ENCODE measurements at places on chromosomes 1 and 21.
A peak's percentile ranks its signal among the peaks of the same experiment; 100 is the strongest.

DNA sequence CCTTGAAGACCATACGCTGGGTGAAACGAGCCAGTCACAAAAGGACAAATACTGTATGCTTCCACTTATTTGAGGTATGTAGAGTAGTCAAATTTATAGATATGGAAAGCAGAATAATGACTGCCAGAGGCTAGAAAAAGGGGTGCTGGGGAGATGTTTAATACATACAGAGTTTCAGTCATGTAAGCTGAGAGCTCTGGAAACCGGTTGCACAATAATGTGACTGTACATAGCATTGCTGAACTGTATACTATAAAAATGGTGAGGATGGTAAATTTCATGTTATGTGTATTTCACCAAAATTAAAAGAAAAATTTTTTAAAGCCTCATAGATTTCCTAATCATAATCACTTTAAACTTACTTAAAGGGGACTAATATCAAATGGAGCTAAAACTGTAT, 110.8 kb downstream of the ZZZ3 start:
- DNase-seq = no peak

DNA sequence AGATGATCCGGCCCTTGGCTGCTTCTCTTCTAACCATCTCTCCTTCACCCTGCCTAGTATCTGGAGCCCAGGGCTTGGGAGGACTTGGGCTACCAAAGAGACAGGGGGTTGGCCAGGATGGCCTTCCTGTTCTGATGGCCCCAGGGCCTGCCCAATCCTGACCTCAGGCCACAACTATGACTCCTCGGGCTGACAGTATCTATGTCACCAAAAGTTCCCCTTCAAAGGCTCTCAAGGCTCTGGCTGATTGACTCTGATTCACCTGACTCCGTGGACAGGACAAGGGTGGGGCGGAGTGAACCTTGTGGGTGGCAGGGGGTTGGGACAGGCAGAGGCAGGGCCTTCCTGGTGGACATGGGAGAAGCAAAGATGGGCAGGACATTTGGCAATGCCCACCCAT, 12.7 kb downstream of the MEF2D start:
- no peak for DNase-seq

DNA sequence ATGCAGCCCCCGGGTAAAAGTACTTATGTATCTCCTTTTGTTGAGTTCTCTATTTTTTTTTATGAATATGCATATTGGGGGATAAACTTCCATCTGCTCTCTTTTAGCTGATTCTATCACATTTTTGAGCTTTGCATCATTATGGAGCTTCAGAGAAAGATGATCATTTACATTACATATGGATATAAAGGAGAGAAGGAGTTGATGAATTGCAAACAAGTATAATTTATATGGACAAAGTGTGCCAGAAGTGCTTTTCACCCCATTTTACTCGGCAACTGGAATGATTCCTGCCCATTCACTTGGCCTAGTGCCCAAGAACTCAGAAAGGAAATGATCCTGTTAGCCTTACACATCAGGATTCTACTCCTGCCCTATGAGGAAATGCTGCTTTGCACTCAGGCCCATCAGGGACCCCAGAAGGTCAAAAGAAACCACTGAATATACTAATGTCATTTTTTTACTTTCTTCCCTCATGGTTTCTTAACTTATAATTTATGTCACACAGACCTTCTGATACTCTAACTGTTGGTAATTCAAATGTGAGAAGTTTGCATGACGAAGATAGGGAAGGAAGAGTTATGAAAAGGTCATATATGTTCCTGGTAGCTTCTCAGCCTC, 65.6 kb downstream of the SAMSN1 start:
- DNase-seq = peak; percentile 49

DNA sequence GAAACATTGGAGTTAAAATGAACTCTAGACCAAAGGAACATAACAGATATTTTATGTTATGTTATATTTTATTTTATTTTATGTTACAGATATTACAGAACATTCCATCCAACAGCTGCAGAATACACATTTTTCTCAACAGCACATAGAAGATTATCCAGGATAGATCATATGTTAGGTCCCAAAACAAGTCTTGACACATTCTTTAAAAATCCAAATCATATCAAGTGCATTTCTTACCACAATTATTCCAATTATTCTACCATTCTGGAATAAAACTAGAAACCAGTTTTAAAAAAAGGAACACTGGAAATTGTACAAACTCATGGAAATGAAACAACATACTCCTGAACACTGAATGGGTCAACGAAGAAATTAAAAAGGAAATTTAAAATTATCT, 30.9 kb upstream of the PIGK start:
- DNase-seq = no peak

DNA sequence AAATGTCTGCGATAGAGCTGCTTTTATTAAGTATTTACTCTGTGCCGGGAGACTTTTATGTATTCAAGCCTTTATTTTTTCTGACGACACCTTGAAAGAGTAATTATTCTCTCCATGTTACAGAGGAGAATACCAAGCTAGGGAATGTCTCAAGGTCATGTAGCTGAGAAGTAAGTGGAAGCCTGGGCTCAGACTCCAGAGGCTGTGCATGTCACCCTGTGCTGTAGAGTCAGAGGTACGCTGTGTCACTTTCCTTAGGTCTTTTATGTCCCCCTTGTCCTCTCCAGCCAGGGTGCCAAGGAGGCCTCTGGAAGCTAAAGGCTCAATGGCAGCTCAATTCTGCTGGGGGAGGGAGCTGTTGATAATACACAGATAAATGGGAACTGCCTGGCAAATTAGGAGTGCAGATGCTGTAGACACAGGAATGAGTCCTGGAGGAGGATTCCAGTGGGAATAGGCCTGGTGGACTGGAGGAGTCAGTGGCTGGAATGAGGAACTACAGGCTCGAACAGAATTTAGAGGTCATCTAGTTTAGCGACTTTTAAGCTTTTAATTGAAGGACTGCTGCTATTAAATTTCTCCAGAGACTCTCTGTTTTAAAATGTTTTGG, 9.3 kb upstream of the IL19 start:
- no peak for DNase-seq

GRCh38 chr1:40257313-40257687, 736 bp upstream of the ZMPSTE24 start:
- no peak for DNase-seq
